ENCODE measurements at places on chromosomes 11 and 22.

DNA sequence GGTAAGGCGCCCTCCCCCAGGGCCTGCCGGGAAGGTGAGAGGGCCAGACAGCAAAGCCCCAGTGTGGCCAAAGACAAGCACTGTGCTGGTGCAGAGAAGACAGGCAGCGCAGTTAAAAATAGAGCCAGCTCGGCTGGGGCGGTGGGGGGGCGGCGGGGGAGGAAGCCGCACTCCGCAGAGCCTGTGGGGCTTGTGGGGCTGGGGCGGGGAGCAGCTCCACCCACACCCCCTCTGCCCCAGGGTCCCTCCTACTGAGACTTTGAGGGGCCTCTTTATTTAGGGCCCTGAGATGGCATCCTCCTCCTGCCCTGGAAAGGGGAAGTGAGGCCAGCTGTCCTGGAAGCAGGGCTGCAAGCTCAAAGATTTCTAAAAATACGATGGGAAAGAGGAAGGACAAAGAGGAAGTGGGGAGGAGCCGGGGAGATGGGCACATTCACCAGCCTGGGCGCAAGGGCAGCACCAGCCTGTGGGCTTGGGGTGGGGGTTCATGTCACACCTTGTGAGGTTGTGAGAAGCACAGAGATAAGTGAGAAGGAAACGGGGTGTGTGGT is 2.6 kb downstream of the CYTH4 start:
- DNase-seq, result no peak

- no peak for DNase-seq
Observed at GRCh38 chr11:119506436-119506835, 83.5 kb upstream of the THY1 start.

- DNase-seq, result no peak
Observed at GRCh38 chr22:37069319-37069718, 17.8 kb downstream of the KCTD17 start.

DNA sequence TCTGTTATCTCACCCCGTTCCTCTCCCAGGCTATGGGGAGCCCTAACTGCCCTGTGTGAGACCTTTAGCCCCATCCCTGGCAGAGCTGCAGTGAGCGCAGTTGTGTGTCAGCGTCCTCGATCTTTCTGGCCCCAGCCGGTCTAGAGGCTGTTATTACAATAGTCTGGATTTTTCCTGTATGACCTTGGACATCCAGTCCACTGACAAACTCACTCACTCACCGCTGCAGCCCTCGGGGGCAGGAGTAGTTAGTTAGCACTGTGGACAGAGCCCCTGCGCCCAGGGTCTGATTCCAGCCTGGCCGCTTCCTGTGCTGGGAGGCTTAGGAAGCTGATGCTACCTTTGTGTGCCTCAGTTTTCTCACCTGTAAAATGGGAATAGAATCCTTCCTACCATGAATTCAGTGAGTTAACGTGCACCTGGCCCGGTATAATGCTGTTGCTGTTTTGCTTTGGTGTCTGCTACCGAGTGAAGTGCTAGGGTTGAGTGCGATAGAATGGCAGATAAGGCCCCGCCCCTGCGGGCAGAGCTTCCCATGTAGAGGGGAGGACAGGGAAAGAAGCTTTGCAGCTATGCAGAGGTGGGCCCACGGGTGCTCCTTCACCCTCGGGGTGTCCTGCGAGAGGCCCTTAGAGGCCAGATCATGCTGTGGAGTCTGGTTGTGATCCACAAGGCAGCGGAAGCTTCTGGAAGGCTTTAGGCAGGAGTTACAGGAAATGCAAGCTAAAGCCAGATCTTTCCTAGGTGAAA is 3.0 kb downstream of the LRP5 start:
- DNase-seq, result no peak

DNA sequence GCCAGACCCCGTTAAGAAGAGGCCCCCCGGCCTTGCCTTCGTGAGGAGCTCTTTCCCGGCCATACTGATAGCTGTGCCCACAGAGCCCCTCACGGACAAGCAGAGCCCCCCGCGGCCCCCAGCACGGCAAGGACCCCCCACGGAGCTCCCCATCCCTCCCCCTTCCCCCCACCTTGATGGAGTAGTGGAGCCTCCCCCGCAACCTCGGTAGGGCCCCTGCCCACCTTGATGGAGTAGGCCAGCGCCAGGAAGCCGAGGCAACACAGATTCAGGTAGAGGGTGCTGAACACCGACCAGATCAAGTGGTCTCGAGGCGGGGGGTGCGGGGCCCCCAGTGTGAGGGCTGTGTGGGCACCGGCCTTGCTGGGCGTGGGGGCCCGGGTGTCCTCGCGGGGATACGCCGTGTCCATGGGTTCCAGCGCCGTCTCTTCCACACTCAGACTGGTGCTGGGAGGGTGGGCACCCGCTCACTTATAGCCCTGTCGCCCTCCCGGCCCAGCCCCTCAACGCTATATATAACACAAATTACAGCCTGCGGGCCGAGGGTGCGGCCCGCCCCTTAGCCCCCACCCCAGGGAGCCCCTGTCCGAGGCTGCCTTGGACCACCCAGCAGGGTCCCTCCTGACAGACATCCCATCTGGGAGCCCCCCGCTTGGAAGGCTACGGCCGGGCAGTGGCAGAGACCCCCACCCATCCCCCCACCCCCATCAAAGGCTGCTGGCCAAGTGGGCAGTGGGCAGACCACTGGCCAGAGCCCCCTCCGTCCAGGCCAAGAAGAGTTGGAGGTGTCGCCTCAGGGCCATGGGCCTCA is at the start of gene IFITM5:
Gene IFITM5, minus strand, starts transcription at position 446 of the 811 bp plus-strand sequence. Its CDS starts 36 bp downstream, at position 410.
- DNase-seq, result no peak

GRCh38 chr11:111627591-111627990 is 25.3 kb downstream of the SIK2 start:
- no peak for DNase-seq

- DNase-seq, result no peak
Observed at GRCh38 chr11:45098929-45099328, 47.5 kb upstream of the PRDM11 start.

DNA sequence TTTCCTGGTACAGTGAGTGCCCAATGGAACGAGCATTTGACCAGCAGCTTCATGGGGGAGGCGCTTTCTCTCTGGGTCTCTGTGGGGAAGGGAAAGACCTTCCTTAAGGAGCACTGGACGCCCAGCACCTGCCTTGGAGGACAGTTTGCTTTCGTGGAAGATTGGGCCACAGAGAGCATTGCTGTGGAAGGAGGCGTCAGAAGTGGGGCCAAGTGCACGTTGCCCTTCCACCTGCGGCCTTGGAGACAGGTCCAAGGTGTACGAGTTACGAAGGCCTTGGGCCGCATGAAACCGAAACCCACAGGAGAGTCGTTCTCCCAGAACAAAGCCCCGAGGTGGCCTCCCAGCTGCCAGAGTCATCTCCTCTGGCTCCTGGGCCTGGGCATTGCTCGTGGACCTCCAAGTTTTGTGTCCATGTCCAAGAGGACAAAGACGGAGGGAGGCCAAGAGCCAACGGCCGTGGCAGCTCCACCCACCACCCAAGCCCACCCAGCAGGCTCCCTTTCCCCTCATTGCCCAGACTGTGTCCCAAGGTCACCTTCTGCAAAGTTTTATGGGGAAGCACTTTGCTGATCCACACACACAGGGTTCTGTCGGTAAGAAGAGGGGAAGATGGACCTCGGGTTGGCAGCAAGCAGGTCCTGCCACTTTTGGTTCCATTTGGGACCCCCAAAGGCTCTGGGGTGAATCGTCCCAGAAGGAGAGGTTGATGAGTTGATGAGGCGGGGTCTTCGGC is 5.8 kb upstream of the NLRP6 start:
- DNase-seq, result no peak

- no peak for DNase-seq
Observed at GRCh38 chr11:132982772-132983640, 549.3 kb downstream of the OPCML start.

DNA sequence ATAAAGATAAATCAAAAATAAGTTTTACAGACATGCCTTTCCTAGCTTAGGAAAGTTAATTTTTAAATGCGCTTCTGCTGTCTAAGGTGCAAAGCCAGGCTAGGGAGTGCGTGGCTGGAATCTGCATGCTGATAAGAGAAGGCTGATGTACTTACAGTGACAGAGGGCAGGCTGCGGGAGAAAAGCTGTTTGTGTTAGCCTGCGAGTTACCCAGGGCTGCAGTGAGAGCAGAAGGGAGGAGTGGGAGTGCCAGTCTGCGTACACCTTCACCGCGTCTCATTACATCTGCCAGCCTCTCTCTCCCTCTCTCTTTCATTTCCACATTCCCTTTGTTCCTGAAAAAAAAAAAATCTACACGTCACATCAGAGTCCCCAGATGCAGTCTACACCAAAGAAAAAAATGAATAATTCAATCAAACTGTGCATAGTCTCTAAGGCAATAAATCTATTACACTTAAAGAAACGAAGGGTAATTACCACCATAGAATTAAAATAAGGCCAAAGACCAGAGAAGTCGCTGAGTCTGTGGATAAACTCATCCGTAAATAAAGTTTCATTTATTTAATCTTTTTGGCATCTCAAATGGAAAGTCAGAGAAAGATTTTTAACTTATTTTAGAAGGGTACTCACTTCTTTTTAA is 126.4 kb upstream of the C11orf58 start:
- no peak for DNase-seq

DNA sequence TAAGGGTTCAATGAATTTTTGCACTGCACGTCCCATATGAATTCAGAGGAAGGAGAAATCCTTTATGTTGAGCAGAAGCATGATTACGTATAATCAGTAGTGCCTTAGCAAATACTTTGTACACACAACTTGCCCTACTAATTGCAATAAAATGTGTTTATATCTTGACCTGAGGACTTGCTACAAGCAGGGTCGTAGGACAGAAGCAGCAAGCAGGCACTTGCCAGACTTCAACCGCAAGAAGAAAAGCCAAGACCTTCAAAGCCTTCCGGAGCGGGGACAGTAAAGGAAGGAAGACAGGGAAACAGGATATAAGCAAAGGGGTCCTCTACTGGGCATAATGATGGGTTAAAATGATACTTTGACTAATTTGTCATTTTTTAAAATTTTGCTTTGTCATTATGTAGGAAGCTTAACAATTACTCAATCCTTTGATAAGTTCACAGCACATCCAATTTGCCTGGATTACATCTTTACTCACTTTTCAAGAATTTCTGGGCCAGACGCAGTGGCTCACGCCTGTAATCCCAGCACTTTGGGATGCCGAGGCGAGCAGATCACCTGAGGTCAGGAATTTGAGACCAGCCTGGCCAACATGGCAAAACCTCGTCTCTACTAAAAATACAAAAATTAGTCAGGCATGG is 23.2 kb upstream of the UBASH3B start:
- no peak for DNase-seq

- no peak for DNase-seq
Observed at GRCh38 chr11:21865541-21865940, 327.3 kb upstream of the ANO5 start.

DNA sequence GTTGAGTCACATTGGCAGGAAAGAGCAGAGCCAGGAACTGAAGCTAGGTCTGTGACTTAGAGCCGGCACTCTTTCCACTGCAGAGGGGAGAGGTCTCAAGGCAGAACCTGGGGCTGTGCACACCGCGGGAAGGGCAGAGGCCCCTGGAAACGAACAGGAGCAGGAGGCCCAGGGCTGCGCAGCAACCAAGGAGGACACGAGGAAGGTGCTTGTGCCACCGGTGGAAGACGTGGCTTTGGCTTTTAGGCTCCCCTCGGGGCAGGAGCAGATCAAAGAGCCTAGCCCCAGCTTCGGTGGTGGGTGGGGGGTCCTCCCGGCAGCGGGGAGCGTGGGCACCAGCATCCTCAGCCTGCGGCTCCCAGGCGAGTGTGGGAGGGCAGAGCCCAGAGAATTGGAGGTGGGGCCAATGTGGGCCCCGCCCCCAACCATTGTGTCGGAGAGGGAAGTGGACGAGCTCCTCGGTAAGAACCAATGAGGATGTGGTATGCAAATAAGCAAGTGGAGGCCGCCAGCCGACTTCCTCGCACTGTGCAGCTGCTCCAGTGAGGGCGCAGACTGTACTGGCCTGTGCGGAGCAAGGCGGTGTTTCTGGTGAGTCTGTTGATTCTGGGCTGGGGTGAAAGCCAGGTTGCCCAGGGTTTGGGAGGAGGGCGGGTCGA is at the start of gene CCDC116:
Gene CCDC116, plus strand, starts transcription at position 524 of the 659 bp plus-strand sequence. CDS start 422 bp downstream, outside the sequence.
- peak; percentile 45 for DNase-seq

GRCh38 chr11:12771875-12772274 is 97.7 kb downstream of the TEAD1 start:
- no peak for DNase-seq

DNA sequence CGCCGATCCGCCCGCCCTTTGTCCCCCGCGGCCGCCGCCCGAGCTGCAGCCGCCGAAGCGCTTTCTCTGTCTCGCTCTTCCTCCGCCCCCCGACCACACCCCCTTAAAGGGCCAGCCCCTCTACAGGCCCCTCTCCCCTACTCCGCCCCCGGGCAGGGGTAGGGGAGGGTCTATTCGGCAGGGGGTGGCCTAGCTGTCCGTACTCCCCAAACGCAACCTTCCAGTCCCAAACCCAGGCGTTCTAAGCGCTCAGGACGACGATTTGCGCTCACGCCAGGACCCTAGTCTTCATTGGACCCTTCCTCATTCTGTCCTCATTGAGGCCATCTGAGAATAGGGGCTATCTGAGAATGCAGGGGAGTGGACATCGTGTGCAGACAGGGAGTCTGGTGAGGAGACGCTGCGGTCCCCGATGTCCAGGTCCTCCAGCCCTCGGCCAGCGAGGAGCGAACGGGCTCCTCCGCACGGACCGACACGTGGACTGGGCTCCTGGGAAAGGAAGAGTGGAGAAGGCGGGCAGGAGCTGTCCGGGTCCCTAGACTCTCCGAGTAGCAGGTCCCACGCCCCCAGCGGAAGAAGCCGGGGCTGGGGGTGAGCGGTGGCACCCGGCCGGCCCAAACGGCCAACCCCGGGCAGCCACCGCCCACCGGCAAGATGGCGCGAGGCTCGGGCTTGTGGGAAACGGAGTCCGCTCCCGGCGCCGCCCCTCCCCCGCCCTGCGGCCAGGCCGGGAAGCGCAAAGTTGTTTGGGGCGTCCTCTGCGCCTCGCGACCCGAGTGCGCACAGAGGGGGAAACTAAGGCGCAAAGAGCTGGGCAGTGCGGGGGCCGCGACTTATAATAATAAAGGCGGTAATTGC is at the start of gene PPP1R14B:
Gene PPP1R14B, minus strand, starts transcription at position 73 of the 858 bp plus-strand sequence. CDS start 270 bp downstream, outside the sequence.
- DNase-seq, result peak; percentile 77

- no peak for DNase-seq
Observed at GRCh38 chr11:115222863-115223530, 281.2 kb downstream of the CADM1 start.

DNA sequence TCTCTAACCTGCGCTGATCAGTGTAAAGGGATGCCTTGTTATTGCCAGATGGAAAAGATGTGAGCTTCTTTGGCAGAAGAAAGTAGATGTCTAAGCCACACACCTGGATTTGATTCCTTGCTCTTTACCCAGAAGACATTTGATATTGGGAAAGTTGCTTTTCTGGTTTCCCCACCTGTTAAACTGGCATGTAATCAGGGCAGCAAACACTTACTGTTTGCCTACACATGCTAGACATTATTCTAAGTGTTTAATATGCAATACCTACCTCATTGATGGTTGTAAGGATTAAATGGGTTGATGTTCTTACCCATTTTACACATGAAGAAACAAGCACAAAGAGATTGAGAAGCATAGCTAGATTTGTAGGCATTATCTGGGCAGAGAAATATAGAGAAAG is 16.6 kb downstream of the ASRGL1 start:
- no peak for DNase-seq

GRCh38 chr11:74354036-74354435 is 42.6 kb upstream of the P4HA3 start:
- no peak for DNase-seq

DNA sequence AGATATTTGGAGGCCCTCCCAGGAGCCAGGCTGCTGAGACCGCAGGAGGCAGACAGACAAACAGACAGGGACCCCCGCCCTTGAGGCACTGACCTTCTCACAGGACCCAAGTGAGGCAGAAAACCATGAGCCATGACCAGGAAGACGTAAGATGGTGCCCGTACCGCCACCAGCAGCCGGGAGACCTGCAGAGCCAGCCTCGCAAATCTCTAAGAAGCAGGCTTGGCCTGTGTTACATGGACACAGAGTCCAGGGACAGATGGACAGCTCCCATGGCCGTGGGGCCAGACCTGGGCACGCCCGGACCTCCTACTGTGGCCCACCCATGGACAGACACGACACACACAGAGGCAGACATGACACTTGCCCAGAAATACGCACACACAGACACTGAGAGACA is 30.7 kb upstream of the TOLLIP start:
- no peak for DNase-seq

Measured in stimulated activated CD4-positive, alpha-beta T cell treated with anti-CD3 and anti-CD28 coated beads, Interleukin-15, amount 100 ng/mL, for 1 hour (primary cell).